ENCODE measurements at places on chromosomes 4 and X. TPM values are rescaled to one million over a fixed set of nuclear protein-coding genes. Genes with fewer than 3 reads are reported as not detected.

Gene NDNF
- total RNA-seq = not detected

Gene TLR1
- 0.40 TPM for total RNA-seq

Gene HSFX4
- total RNA-seq = not detected

Gene TCP11X2
- not detected for total RNA-seq

Gene TBX22
- not detected for total RNA-seq

Gene GPR50
- not detected for total RNA-seq

Gene ARSD
- total RNA-seq = 13.8 TPM

Gene AVPR2
- not detected for total RNA-seq

Gene USP26
- not detected for total RNA-seq

Gene ZIC3
- not detected for total RNA-seq

- no peaks in the 10 kb centered on the region for H3K4me1 ChIP-seq
- H3K27ac ChIP-seq = no peak overlapping the region
- H3K36me3 ChIP-seq = no peaks in the 10 kb centered on the region
These were observed 389.4 kb downstream of the GALNTL6 start for GRCh38 chr4:172202480-172203076.

GRCh38 chr4:82776925-82777542 is 21.6 kb downstream of the SCD5 start:
- no peak overlapping the region for H3K4me3 ChIP-seq
- no peaks in the 10 kb centered on the region for H3K36me3 ChIP-seq
- no peaks in the 10 kb centered on the region for H3K4me1 ChIP-seq

GRCh38 chrX:9708923-9709553 is 56.6 kb downstream of the GPR143 start:
- peaks cover 11% of the 10 kb centered on the region for H3K4me1 ChIP-seq
- peak; percentile 76 for DNase-seq
- no peaks in the 10 kb centered on the region for H3K27me3 ChIP-seq

DNA sequence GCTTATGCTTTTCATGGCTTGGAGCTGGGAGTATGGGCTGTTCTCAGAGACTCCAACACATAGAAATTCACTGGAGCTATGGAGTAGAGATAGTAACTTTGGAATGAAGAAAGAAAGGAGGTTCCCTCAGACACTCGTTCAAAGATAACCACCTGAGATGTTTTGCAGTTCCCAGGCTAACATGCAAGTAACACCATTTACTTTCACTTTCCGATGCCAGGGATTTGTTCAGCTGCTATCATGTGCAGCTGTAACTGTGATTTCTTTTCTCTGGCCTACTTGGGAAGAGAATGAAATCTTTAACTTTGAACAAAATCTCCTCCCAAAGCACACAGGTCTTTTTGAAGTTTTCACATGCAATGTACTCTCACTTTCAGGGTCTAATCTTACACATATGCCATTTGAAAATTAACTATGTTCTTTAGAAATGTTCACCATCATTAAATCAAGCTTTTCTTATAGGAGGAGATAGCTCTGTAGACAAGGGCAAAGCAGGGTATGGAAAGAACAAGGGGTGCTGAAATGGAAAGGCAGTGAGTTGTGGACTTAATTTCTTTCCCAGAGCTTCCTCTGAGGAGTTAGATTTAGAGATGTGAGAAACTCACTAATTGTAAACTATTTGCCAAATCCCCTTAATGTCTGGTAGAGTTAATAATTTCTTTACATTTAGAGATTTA is 514.3 kb downstream of the PDHA2 start:
- no peak overlapping the region for H3K27ac ChIP-seq
- H3K27me3 ChIP-seq = no peaks in the 10 kb centered on the region
- H3K4me1 ChIP-seq = no peaks in the 10 kb centered on the region
- DNase-seq = no peak
- H3K4me3 ChIP-seq = no peak overlapping the region

DNA sequence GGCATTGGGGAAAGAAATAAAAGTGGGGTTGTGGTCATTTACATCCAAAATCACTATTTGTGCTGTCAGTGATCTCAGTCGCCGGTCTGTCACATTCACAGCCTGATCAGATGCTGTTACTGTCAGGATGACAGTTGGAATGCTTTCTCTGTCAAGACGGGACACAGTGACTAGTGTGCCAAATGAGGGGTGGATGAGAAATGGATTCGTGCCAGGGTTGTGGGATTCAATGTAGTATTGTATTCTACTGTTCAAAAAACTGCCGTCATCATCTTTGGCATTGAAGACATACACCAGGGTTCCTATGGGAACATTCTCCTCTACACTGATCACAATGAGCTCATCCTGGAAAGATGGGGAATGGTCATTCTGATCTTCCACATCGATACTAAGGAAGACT is 171.1 kb downstream of the DCHS2 start:
- no peak overlapping the region for H3K4me3 ChIP-seq
- no peak for DNase-seq
- H3K36me3 ChIP-seq = no peaks in the 10 kb centered on the region

DNA sequence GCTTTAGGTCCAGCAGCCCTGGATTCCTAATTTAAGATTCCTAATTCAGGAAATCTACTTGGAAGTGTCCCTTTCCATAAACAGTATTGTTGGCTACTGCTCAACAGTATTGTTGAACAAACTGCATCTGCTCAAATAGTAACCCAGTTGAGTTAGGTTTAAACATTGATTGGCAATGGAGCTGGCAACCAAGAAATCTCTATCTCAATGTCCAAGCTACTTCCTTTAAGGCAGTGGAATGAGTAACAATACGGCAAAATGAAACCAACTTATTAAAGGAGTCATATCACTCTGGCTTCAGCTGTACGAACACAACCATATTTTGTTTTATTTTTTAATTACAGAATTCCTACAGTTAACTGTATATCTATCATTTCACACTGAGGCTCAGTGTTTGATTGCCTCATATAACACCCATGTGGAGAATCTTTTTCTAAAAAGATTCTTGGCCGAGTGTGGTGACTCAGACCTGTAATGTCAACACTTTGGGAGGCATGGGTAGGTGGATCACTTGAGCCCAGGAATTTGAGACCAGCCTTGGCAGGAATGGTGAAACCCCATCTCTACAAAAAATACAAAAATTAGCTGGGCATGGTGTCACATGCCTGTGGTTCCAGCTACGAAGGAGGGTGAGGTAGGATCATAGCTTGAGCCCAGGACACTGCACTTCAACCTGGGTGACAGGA is 71.7 kb upstream of the IL13RA1 start:
- peak overlapping the region; percentile 38 for H3K27ac ChIP-seq
- H3K4me1 ChIP-seq = peaks cover 34% of the 10 kb centered on the region
- no peaks in the 10 kb centered on the region for H3K36me3 ChIP-seq
- H3K27me3 ChIP-seq = no peaks in the 10 kb centered on the region
- DNase-seq = peak; percentile 76

- no peak for DNase-seq
- no peak overlapping the region for H3K27ac ChIP-seq
- H3K36me3 ChIP-seq = no peaks in the 10 kb centered on the region
- no peak overlapping the region for H3K4me3 ChIP-seq
- no peaks in the 10 kb centered on the region for H3K4me1 ChIP-seq
These were observed 36.8 kb downstream of the ING2 start for GRCh38 chr4:183541752-183542040.

- H3K36me3 ChIP-seq = peaks cover 5% of the 10 kb centered on the region
- no peak for DNase-seq
- H3K4me1 ChIP-seq = no peaks in the 10 kb centered on the region
- no peak overlapping the region for H3K27ac ChIP-seq
- no peaks in the 10 kb centered on the region for H3K27me3 ChIP-seq
These were observed 31.2 kb downstream of the ATG4A start for GRCh38 chrX:108122748-108123147.

- no peaks in the 10 kb centered on the region for H3K27me3 ChIP-seq
- DNase-seq = no peak
- H3K4me3 ChIP-seq = no peak overlapping the region
- H3K36me3 ChIP-seq = no peaks in the 10 kb centered on the region
- H3K27ac ChIP-seq = no peak overlapping the region
These were observed 34.2 kb upstream of the FAT1 start for GRCh38 chr4:186757696-186758355.

- peaks cover 27% of the 10 kb centered on the region for H3K4me1 ChIP-seq
- peak within 1 kb of the TSS; percentile 90 for H3K4me3 ChIP-seq
- peaks cover 3% of the 10 kb centered on the region for H3K36me3 ChIP-seq
- H3K27me3 ChIP-seq = no peaks in the 10 kb centered on the region
These were observed at the start of gene CENPI for GRCh38 chrX:101097546-101098453. CENPI (plus strand) TSS chrX:101098204; CDS start chrX:101101071, 2,867 bp downstream.

DNA sequence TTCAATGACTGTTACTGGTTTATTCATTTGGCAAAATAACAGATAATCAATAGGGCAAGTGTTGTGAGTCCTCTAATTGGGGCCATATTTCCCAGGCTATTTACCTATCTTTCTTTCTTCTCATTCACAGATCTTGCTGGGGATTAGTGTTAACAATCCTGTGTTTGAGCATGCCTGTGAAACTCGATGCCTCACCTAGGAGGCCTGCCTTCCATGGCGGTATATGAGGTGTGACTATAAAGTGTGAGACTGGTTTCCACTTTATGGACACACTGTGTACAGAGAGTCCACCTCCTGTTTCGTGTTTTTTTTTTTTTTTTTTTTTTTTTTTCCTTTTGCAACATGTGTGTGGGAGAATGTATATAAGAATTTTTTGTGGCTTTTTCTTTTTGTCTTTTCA is 199.3 kb downstream of the BMPR1B start:
- H3K27me3 ChIP-seq = no peaks in the 10 kb centered on the region
- H3K36me3 ChIP-seq = no peaks in the 10 kb centered on the region
- H3K4me3 ChIP-seq = no peak overlapping the region
- no peak overlapping the region for H3K27ac ChIP-seq

- no peaks in the 10 kb centered on the region for H3K4me1 ChIP-seq
- peak; percentile 63 for DNase-seq
- H3K4me3 ChIP-seq = no peak overlapping the region
- no peaks in the 10 kb centered on the region for H3K36me3 ChIP-seq
- no peak overlapping the region for H3K27ac ChIP-seq
- H3K27me3 ChIP-seq = no peaks in the 10 kb centered on the region
These were observed 707.5 kb upstream of the ACTRT1 start for GRCh38 chrX:128759745-128760144.

- no peak overlapping the region for H3K27ac ChIP-seq
- no peaks in the 10 kb centered on the region for H3K4me1 ChIP-seq
- H3K36me3 ChIP-seq = no peaks in the 10 kb centered on the region
- no peak for DNase-seq
These were observed 41.7 kb downstream of the PAGE2 start for GRCh38 chrX:55130481-55130880.

DNA sequence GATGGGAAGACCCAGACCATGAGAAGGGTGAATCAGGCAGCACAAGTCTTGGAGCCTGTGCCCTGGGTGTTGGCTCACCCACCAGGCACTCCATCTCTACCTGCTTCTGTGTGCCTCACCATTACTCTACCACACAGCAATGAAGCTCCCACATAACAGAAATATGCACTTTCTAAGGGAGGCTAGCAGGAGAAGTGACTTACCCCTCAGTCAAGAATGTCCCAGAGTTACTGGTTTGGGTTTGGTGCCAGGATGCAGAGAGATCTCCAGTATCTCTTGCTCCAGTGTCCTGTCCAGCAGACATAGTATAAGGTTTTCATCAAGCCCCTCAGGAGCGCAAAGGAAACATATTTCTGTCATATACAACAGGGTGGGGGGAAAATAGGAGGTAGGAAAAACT is 11.3 kb upstream of the RAB40A start:
- H3K4me1 ChIP-seq = no peaks in the 10 kb centered on the region
- H3K27ac ChIP-seq = no peak overlapping the region
- H3K27me3 ChIP-seq = no peaks in the 10 kb centered on the region
- no peak overlapping the region for H3K4me3 ChIP-seq
- H3K36me3 ChIP-seq = no peaks in the 10 kb centered on the region

DNA sequence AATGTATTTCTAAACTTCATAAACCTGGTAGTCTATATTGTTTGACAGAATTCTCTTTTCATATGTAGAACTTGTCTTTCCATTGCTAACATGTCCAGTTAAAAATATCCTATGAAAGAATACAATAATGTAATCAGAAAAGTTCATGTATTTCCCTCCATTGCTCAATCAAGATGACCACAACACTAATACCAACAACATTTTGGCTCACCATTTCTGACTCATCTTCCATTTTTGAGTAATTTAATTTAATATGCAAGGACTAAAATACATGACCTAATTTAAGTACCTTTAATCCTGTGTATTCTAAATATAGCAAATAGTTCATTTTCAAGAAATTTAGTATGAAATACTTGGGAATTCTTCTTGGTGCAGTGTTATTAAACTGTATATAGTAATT is 239.5 kb upstream of the GPC4 start:
- H3K36me3 ChIP-seq = no peaks in the 10 kb centered on the region
- H3K4me1 ChIP-seq = peaks cover 33% of the 10 kb centered on the region
- no peak overlapping the region for H3K27ac ChIP-seq
- peak; percentile 28 for DNase-seq
- no peak overlapping the region for H3K4me3 ChIP-seq

DNA sequence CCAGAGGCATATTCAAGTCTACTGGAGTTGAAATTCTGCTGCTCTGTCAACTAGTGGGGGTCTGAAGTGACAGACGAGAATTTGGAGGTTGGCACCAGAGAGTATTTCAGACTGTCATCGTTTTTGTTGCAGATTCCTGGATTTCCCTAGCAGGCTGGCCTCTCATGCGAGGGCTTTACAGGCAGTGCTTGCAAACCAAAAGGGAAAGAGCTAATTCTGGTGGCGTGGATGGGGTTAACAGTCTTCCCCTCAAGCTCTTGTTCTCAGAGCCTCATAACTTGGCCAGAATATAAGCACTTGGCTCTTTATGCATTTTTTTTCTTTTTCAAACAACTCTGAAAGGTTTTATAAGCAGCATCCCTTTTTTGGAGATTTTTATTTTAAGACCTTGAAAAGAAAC is at the start of gene SPARCL1:
Gene SPARCL1 (minus strand): TSS at position 190 of the 400 bp plus-strand sequence. CDS start 29,802 bp downstream, outside the sequence.
- no peaks in the 10 kb centered on the region for H3K4me1 ChIP-seq
- DNase-seq = no peak
- no peaks in the 10 kb centered on the region for H3K27me3 ChIP-seq

DNA sequence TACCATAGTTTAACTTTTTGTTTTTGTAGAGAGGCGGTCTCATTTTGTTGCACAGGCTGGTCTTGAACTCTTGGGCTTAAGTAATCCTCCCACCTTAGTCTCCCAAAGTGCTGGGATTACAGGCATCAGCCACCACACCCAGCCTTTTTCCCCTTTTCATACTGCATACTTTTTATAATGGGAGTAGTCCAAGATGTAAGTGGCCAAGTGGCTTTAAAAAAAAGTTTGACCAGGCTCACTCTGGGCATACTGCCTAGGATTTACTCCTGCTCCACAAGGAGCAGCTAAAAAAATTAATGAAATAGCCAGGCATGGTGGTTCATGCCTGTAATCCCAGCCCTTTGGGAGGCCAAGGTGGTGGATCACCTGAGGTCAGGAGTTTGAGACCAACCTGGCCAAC is 6.0 kb downstream of the GRSF1 start:
- DNase-seq = no peak
- H3K36me3 ChIP-seq = peaks cover 48% of the 10 kb centered on the region
- H3K27me3 ChIP-seq = no peaks in the 10 kb centered on the region
- H3K4me1 ChIP-seq = peaks cover 13% of the 10 kb centered on the region

- peaks cover 38% of the 10 kb centered on the region for H3K4me1 ChIP-seq
- peak; percentile 86 for DNase-seq
- peak overlapping the region; percentile 36 for H3K27ac ChIP-seq
These were observed 224.3 kb downstream of the DCLK2 start for GRCh38 chr4:150302553-150302952.
